ENCODE measurements at places on chromosomes 6 and 20. TPM values are rescaled to one million over a fixed set of nuclear protein-coding genes. Genes with fewer than 3 reads are reported as not detected.

DNA sequence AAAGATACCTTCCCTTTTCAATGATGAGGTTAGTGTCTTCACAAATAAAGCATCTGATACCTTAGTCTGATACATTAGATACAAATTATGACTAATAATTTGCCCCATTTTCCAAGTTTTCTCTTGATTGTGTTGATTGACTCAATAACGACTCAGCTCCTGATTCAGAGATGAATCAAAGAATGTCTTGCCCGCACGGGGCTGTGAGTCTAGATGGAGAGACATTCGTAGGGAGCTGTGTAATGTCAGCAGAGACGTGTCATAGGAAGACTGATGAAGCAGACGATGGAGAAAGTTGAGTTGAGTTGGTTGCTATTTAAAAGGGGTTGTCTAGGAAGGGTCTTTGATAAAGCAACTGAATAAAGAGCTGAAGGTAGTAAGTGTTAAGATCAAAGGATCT lies 78.2 kb downstream of the TSHZ2 start:
- no peak for DNase-seq

DNA sequence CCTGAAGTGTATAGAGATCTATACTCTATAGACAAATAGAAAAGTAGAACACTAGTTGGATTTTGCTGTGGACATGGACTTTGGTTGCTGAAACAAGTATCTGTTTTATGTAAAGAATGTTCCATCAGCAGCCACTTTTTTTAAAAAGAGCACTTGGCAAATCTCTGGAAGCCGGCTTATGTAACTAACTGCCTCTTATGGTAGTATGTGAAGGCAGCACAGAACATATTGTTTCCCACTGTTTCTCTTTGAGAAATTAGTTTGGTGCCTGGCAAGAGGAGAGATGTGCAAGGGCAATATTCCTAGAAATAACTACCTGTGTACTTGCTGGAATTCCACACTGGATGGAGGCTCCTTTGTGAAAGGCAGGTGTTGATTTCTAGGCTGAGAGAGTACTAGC lies 242.3 kb upstream of the PREP start:
- DNase-seq, result no peak

- DNase-seq, result no peak
Observed at GRCh38 chr20:12241065-12241464, 323.4 kb downstream of the BTBD3 start.

DNA sequence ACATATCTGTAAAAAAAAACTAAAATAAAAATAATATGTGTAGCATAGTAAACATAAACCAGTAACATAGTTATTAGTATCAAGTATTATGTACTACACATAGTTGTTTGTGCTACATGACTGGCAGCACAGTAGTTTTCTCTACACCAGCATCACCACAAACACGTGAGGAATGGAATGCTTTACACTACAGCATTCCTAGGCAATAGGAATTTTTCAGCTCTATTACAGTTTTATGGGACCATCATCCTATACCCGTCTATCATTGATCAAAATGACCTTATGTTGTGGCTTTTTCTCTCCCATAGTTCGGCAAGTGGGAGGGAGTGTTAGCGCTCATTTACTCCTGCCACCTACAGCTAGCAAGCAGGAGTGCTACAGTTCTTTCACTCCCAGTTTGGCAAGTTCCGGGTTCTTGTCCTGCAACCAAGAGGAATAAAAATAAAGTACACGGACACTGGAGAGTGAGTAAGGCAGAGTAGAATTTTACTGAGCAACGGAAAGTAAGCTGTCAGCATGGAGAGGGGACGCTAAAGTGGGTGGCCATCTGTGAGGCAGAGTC lies 196.8 kb upstream of the HSF2 start:
- no peak for DNase-seq

ANKRD6 gene
- 1.0 TPM for total RNA-seq

TSHZ2 gene
- total RNA-seq, result not detected

- no peak for DNase-seq
Observed at GRCh38 chr6:49327005-49327404, 136.0 kb downstream of the MMUT start.

DNA sequence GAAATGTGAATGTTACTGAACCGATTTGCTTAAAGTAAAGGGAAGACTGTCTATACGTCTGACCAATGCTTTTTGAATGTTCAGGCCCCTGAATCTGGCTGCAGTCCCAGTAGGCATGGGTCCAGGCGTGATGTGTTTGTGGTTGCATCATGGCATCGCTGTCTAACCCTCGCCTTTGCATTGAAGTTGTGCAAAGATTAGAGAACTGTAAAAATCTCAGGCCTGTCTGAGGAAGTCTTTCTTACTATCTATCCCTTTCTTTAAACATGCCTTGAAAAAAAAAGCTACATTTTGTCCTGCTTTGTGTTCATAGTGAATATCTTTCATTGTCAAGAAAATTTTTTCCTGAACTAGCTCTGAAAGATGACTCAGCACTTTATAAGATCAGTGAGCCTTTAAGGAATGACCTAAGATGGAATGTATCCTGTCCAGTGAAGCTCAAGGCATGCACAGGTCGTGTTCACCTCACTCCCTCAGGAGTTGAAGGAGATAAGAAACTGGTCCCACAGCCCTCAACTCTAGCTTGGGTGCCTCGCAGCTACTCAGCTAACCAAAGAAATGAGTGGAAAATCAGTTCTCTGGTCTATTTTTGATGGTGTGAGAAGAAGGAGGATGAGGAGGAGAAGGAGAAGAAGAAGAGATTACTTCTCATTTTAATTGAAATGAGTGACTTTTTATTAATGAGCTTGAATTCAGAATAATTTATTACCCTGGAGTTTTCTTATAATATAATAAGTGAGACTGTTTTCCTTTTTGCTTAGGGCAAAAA lies 48.6 kb downstream of the TPD52L1 start:
- DNase-seq, result peak; percentile 89

GRCh38 chr6:165899611-165900010 lies 236.6 kb upstream of the PDE10A start:
- no peak for DNase-seq

DNA sequence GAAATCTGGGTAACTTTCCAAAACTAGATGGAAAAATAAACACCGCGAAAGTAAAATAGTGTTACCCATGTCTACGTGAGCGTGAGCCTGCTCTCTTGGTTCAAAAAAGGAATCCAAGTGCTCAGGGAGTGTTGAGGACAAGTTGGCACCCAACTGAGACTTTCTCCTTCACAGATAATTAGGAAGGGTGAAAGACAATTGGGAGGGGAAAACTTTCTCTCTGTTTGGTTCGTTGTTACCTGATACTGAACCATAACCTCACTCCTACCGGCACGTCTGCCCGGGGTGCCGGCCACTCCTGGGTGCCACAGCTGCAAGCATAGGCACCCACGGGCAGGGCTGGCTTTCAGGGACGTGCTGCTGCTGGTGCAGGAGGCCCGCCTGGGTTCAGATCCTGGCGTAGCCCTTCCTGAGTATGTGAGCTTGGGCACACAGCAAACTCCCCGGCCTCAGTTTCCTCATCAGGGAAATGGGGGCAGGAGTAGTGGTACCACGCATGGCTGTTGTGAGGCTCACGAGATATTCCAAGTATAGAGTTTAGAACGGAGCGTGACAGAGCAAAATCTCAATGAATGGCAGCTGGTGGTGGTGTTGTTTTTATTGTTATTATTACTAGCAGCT lies 38.2 kb upstream of the PMEPA1 start:
- no peak for DNase-seq

DNA sequence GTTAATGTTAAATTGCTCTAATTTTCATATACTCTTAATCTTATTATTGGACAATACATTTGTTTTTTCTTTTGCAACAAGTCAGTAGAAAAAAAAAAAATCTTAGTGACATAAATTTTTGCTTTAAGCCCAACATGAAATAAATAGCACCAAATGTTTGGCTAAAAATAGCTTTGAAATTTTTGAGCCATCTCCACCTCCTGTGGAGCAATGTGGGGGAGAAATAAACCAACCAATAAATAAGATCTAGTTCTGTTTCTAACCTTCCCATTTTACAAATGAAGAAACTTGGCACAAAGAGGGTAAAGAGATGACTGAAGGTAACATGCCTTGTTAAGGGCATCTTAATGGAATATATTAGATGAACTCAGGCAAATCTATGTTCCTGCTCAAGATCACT lies 91.4 kb downstream of the PRKN start:
- DNase-seq, result no peak

HSPA1L gene
- total RNA-seq, result 0.73 TPM

DNA sequence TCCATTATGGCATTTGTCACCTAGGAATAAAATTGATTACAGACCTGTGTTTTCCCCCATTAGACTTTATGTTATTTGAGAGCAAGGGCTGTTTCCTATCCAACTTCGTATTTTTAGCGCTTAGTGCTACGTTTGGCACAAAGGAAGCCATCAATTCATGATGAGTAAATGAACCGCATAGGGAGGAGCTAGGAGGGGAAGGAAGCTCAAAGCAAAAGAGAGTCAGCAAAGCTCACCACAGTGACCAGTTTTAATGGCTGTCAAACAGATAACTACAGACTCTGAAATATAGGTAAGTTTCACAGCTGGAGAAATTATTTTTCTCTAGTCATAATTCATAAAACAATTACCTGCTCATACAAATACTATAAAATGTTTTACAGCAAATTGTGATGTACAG lies 6.9 kb upstream of the SAMD3 start:
- no peak for DNase-seq

GRCh38 chr6:149252622-149253021 lies 64.9 kb upstream of the TAB2 start:
- no peak for DNase-seq

DNA sequence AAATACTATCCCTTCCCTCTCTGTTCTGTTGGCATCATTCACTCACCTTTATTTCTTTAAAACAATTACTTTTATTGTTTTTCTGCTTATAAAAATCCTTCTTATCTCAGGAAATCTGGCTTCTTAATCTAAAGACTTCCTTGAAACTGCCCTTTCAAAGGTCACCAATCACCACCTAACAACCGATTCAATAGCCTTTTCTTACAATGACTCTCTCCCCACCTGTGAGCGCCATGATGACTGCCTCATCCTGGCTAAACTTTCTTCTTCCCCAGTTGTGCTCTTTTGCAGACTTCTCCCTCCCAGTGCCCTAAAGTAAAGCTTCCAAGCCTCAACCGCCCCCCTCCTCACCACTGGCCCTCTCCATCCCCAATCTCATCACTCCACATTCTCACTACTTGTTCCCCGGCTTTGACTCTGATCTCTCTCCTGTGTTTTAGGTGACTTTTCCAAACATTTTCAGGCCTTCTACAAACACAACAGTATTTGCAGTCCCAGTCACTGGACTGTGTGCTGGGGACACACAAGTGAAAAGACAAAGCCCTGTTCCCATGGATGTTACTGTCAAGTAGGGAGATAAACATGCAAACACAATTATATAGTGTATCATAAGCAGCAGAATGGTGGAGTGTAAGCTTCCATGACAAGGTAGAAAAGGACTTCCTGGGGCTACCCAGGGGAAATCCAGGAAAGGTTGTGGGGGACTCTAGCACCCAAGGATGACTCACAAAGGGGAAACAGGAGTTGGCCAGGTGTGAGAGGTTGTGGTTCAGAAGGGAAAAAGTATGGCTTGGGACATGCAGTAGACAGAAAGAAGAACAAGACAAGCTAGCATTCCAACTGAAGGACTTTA lies 12.8 kb downstream of the NHSL1 start:
- DNase-seq, result peak; percentile 6

PPIL6 gene
- not detected for total RNA-seq

DNA sequence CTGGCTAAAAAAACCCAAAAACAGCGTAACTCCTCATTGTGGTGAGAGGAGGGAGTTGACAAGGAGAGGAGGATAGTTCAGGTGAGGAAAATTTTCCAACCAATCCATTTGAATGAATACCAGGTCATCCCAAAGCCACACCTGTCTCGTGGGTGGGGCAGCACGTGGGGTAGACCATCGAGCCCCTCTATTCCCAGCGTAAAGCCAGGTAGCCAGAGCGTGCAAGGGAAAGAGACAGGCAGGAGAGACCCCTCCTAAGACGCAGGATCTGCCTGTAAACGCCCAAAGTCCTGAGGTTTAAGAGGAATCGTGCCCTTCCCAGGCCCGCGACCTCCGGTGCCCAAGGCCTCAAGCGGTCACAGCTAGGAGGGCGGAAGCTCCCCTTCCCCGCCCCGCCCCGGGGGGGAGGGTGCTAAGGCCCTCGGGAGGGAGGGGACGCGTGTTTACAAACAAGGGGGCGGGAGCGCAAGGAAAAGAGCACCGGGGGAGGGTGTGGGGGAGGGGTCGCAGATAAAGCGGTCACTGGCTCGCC lies 712 bp downstream of the RXRB start:
- peak; percentile 62 for DNase-seq

GRIK2 gene
- total RNA-seq, result not detected

DNA sequence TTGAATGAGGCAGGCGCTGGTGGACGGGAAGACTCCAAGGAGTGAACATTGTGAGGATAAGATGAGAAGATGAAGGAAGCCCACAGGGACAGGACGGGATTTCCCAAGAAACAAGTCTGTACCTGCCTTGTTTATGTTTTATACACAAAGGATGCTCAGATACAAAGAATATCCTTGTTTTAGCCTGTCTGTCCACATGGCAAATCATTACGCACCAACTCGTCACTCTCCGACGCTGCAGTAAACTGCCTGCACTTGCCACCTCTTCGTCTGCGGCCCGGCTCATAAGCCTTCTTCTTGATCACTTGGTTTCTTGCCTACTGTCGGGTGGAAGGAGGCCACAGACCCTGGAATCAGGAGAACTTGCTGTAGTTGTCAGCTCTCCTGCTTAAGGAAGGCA lies 85.4 kb downstream of the CD83 start:
- no peak for DNase-seq

DNA sequence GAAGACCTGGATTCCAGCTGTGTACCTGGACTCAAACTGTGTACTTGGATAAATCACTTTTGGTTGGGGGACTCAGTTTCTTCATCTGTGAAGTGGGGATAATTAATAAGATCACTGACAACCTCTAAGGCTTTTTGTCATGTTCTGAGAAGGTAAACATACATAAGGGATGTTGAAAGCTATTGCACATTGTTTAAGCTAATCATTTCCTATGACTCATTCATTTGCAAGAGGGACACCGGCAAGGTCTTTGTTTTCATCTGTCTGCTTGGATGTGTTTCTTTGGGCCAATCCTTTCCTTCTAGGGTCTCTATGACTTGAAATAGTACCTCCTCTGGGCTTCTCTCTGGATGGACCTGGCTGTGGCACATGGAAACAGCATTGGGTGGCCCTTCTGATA lies 6.8 kb downstream of the PROKR2 start:
- peak; percentile 29 for DNase-seq

HLA-DQB1 gene
- not detected for total RNA-seq

- DNase-seq, result no peak
Observed at GRCh38 chr6:161011492-161012480, 20.2 kb downstream of the MAP3K4 start.

- no peak for DNase-seq
Observed at GRCh38 chr20:20971810-20972209, 134.3 kb downstream of the LINC00237 start.

DNA sequence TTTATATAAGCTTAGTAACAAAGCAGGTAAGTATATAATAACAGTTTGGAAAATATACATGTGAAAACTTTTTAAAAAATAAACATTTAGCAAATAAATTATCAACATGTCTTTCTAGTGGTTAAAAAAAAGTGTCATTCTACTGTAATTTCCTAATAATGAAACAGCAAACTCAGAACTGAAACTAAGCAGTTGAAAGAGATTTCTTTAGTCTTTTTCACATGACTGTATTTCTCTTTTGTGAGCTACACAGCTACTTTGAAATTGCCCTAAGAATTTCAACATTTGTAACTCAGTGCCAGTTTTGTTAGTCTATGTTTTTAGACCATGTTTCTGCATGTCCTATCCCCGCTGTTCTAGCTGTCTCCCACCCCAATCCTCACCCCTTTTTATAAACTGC lies 28.4 kb upstream of the SDHAF4 start:
- DNase-seq, result no peak

GRCh38 chr6:169620171-169621130 lies 81.4 kb downstream of the WDR27 start:
- peak; percentile 69 for DNase-seq

Data from HT1080 (cell line).